Activated CD4-positive, alpha-beta T cell treated with anti-CD3 and anti-CD28 coated beads, Interleukin-2, amount 50 U/mL, for 16 hours (primary cell): ENCODE measurements at places on chromosomes 7 and 10.
A peak's percentile ranks its signal among the peaks of the same experiment; 100 is the strongest.

GRCh38 chr10:82643601-82644000, 768.6 kb downstream of the NRG3 start:
- DNase-seq = no peak

GRCh38 chr7:2019711-2020511, 212.8 kb downstream of the MAD1L1 start:
- DNase-seq = peak; percentile 13

- DNase-seq = no peak
Observed at GRCh38 chr10:102409604-102410428, 8.8 kb downstream of the PSD start.

GRCh38 chr10:8229153-8229552, 174.7 kb downstream of the GATA3 start:
- DNase-seq = no peak
